Stimulated activated CD8-positive, alpha-beta memory T cell treated with anti-CD3 and anti-CD28 coated beads, Interleukin-12 subunit alpha, Interleukin-12 subunit beta, amount 100 ng/mL, for 1 hour (primary cell): ENCODE measurements at places on chromosomes 5 and 9.

DNA sequence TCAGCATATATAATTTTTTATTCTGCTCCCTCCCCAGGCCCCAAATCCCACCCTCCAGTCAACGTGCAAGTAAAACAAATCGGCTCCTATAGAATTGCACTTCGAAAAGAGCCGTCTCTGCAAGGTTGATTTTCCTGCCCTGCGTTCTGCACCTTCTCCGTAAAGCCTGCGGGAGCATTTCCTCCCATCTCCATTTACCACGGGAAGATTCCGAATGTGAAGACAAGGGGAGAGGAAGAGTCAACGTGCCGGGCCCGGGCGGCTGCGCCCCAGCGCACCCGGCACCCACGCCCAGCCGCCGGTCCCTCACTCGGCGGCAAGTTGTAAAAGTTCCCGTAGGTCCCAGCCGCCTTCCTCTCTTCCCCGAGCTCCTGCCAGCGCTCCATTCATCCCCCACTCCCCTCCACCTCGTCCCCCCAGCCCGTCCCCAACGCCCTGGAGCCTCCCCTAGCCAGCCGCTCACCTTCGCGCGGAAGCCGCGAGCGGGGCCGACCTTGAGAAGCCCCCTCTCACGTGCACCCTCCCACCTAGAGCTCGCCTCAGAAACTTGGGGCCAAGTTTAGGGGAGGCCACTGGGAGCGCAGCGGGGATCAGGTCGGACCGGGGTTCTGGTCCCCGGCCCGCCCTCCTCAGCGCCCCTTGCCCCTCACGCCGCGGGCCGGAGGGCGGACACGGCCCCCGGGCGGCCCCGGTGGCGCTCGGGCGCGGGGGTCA is 431 bp downstream of the BNC2 start:
- no peak for DNase-seq

- no peak for DNase-seq
Observed at GRCh38 chr5:159003045-159004030, 96.4 kb downstream of the EBF1 start.

GRCh38 chr5:43101491-43101890 is 19.2 kb upstream of the ZNF131 start:
- no peak for DNase-seq

GRCh38 chr5:169744336-169744735 is 107.3 kb downstream of the DOCK2 start:
- no peak for DNase-seq

DNA sequence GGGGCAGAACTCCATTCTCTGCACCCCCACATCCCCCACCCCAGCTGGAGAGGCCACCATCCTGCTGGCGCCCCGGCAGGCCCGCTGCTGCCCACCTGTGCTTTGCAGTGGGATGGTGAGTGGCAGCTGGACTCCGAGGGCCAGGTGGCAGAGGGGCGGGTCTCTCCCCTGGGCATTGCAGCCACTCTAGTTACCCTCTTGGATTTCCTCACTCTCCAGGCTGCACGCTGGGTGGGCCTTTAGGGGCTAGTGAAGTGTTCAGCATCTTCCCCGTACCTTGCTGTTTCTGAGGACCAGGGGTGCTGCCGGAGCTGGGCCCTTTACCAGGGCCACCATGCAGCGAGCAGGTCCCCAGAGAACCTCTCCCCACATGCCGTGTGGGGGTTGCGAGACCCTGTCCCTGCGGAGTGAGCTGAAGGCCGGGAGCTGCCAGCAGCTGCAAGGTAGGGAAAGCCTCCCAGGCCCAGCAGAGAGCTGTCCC is 88.4 kb upstream of the SH3PXD2B start:
- DNase-seq = no peak

GRCh38 chr5:30390095-30390494 is 803.4 kb upstream of the CDH6 start:
- no peak for DNase-seq

- no peak for DNase-seq
Observed at GRCh38 chr5:150645070-150645700, 4.7 kb downstream of the SYNPO start.
